ENCODE measurements at places on chromosomes 13 and 19. TPM values are rescaled to one million over a fixed set of nuclear protein-coding genes. Genes with fewer than 3 reads are reported as not detected.
A peak's percentile ranks its signal among the peaks of the same experiment; 100 is the strongest.

DNA sequence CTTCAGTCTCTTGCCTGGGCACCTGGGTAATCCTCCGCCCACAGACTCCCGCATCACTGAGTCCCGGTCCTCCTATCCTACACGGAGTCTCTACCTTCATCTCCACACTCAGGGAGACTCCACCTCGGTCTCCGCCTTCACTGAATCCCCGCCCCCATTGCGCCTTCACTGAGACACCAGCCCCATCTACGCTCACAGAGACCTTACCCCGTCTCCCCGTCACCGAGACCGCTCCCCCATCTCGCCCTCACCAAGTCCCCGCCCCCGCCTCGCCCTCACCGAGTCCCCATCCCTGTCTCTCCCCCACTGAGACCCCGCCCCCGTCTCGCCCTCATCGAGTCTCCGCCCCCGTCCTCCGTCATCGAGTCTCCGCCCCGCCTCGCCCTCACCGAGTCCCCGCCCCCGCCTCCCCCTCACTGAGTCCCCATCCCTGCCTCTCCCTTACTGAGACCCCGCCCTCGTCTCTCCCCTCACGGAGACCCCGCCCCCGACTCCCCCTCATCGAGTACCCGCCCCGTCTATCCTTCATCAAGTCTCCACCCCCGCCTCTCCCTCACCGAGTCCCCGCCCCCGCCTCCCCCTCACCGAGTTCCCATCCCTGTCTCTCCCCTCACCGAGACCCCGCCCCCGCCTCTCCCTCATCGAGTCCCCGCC, 23.1 kb upstream of the ZNF846 start:
- peak; percentile 91 for DNase-seq

GRCh38 chr13:110475550-110476219, 85.8 kb downstream of the RAB20 start:
- no peak for DNase-seq

DNA sequence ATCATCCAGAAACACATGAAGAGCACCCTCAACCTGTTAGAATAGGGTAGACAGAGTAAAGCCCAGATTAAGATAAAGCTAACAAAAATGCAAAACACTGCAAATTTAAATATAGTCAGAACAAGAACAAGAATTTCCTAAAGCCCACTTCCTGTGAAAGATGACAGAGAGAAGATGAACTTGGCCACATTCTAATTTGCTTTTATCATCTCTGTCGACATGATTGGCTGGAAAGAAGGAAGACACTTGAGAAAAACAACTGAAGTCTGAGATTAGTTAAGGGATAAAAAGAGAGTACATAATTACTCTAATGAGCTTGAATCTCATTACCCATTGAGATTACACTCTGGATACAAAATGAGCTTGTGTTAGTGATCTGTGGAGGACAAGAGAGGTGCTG, 537.6 kb downstream of the KLF5 start:
- no peak for DNase-seq

GRCh38 chr19:41376241-41376997, at the start of gene TMEM91:
Gene TMEM91, plus strand, starts transcription at chr19:41376533. Its CDS starts 1,777 bp downstream, at chr19:41378310.
- DNase-seq, result peak; percentile 54

GAMT gene
- total RNA-seq, result 62.0 TPM

DNA sequence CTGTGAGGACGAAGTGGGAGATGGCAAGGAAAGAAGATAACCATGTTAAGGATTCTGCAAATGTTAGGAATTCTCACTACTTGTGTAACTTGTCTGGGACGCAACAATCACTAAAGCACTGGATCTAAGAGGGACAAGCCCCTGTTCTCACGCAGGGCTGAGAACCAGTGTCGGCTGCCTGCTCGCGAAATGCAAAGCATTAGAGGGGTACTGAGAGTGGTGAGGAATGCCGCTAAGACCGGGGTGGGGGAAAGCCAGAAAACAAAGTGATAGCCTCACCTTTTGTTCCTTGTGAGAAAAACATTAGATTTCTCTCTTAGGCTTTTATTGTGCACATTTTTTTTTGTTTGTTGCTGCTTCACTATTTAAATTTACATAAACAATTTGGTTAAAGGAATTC, 241.9 kb downstream of the ABCC4 start:
- no peak for DNase-seq

LILRA2 gene
- total RNA-seq, result 0.47 TPM

DNA sequence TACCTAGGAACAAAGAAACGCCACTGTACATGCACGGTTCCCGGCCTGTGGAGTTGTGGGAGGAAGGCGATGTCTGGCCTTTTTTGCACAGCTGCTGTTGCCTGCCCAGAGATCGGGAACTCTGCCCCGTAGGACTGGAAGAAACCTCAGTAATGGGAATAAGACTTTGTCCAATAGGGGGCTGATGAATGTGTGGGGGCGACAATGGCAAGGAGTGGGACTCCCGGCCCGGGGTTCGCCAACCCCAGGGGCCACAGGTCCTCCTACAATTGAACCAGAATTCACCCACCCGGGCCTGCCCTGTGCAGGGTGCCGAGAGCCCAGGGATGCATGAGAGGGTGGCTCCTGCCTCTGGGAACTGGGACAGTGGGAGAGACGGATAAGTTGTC, 2.0 kb upstream of the CEBPA start:
- no peak for DNase-seq

GRCh38 chr19:48628486-48629296, 8.5 kb downstream of the DBP start:
- DNase-seq, result peak; percentile 59

- no peak for DNase-seq
Measured at GRCh38 chr13:73913079-73913740, 221.0 kb downstream of the KLF12 start.

CEACAM8 gene
- not detected for total RNA-seq

ZNF99 gene
- total RNA-seq, result not detected

DNA sequence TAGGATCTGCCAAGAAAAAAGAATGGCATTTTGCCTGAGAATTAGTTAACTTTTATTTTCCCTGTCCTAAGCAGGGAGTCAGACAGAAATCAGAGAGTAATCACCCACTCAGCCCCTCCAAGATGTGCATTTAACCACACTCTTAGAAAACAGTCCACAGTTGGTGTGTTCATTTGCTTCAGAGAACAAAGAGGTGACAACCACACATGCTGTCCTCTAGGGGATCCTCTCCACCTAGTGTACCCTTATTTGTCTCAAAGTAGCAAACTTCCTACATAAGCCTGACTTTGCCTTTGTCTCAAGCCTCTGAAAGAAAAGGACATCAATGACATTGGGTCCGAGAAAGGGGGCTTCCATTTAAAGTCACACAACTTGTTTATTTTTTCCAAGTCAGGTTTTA, 107.0 kb upstream of the RFC3 start:
- DNase-seq, result no peak

DNA sequence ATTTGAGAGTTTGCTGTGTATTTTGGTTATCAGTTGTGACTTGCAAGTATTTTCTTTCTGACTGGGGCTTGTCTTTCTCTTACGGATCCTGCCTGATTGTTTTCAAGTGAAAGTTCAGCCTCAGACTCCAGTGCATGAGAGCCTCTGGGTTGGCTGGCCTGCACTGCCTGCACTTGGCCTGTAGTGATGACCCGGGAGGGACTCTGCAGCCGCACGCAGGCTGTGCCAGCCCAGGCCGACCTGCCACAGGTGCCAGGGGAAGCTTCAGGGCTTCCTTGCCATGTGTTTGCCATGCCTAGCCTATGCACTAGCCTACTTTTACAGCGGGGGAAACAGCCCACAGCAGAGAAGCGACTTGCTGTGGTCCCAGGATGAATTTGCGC, 77.0 kb downstream of the KDM4B start:
- peak; percentile 64 for DNase-seq

UPK1A gene
- not detected for total RNA-seq

DNA sequence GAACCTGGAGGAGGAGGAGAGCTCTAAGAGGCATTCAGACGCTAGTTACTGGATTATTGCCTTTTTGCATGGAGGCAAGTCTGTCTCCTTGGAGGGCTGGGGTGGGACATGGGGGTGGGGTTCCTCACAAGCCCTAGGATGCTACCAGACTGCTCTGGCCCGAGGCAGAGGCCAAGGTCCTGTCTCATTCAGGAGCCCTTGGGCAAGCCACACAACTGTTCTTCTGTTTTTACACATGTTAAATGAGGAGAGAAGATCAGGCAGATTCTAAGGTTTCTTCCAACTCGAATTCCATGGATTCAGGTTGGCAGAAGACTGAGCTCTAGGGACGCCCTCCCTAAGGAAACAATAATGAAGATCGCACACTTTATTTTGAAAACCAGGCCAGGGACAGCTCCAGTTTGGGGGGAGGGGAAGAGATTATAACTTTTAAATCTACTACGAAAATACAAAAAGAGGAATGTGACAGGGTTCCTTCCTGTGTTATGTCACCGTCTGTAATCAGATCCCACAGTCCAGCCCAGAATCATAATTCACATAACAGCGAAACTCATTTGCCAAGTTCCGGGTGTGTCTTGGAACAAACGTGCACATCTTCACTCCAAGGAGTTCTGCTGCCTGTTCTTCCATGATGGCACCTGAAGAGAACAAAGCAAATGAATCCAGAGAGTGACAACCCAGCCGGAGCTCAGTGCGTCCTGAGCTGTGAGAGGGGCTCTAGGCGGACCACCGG, 25.2 kb downstream of the IL17D start:
- DNase-seq, result no peak

DNA sequence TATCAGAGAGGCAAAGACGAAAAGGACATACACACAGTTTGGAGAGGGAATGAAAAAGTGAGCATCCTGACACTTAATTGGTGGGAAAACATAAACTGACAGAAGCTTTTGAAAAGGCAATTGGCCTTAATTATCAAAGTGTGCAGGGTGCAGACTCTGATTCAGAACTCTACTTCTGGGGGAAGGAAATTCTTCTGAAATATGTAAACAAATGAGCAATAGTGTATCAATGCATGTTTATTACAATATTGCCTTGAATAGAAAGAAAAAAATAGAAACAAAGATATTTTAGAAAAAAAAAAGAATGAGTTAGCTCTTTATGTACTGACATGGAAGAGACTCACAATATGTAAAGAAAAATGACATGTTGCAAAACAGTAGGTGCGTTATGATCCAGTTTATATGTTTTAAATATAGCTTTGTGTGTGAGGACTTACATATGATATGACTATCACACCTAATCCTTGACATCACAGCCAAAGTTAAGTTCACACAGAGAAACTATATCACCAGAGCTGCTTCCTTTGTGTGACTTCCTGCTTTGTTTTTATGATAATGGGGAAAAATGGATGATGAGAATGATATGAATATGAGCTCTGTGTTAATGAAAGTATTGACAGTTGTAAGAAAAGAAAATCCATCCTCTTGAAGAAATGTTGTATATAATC, 182.4 kb downstream of the KCTD12 start:
- DNase-seq, result no peak

DNA sequence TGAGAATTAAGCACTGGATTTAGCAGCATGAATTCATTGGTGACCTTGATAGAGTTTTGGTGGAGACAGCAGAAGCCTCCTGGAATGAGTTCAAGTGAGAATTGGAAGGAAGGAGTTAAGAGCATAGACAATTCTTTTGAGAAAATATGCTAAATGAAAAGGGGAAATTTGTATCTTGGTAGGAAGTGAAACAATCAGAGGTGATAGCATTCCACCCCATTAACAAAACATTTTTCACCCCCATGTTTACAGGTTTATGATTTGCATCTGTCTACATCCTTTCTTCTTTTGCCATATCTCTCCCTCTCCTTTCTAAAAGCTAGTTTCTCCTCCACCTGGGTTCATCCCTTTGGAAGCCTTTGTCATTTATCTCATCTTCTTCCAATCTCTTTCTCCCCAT, 27.5 kb downstream of the LNX2 start:
- no peak for DNase-seq

NFIX gene
- 32.0 TPM for total RNA-seq

TSKS gene
- not detected for total RNA-seq
